Stomach (tissue), 19 donors: ENCODE measurements at places on chromosomes 3 and 15. TPM values are rescaled to one million over a fixed set of nuclear protein-coding genes. Genes with fewer than 3 reads are reported as not detected.

Gene GPR156
- not detected for total RNA-seq

Gene SNX33
- total RNA-seq, result 23.9 TPM

GRCh38 chr3:168117059-168117458 is 21.3 kb upstream of the GOLIM4 start:
- DNase-seq, result no peak

DNA sequence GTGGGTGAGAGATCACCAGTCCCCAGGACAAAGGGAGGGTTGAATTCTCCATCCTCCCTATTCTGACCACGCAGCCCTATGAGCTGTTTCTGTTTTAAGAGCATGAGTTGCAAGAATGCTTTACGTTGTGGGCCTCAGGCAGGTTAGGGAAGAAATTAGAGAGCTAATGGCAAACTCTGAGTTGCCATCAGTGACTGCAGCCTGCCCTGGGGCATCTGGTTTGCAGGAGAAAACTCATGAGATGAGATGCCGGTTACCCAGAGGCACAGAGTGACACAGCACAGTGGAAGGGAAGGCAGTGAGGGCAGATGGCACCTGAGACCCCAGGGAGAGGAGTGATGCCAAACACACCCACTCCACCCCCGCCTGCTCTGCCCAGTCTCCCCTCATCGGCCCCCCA is 265.3 kb downstream of the CD47 start:
- no peak for DNase-seq
